ENCODE measurements at places on chromosomes 12 and 14.

DNA sequence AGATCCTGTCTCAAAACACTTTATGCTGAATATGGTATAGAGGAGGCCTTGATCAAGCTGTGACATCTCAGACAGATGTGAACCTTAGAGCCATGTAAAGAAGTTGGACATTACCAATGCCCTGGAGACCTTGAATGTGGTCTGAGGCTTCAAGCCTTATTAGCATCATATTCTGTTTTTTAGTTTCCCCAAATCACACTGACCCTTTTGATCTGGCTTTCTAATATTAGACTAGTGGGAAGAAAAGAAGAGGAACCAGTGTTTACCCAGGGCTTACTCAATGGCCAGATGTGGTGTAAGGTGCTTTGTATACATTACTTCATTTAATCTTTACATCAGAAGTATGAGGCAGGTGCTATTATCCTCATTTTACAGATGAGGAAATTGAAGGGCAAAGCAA is 10.6 kb upstream of the TBPL2 start:
- DNase-seq = no peak

DNA sequence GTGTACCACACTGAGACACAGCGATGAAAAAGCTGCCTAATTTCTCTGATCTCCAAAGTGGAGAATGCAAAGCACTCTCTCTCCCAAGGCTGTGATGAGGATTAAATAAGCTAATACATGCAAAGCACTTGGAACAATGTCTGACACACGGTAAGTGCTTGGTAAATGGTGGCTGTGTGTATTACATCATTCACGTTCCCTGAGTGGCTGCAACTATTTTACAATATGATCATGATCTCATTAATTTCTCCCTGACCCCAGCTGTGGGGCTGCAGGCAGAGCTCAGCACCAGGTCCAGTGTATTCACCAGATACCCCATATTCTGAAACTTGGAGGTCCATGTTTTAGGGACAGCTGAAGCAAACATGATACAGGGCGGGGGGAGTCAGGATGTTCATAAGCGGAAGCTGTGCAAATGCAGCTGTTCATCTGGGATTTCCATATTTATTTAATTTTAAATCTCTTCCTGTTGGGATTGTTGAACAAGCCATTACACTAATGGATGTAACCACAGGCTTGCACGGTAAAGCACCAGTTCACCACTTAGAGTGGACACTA is 106.4 kb downstream of the CCDC60 start:
- DNase-seq = no peak

DNA sequence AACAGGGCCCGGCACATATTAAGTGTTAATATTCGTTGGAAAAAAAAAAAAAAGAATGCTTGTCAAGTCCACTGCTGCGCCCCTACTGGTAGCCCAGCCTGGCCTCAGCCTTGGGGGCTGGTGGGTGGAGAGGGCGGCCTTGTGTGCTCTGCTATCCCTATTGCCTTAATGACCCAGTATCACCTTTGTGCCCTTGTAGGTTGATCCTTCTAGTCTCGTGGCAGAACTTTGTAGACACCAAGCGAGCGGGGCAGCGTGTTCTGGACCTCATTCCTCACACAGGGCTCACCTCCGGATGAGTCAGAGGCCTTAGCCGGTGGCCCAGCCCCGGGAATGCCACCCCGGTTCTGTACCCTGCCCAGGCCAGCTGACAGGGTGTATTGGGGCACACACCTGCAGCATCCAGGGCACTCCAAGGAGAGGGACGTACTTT is 1.8 kb upstream of the RCOR1 start:
- DNase-seq = peak; percentile 4

DNA sequence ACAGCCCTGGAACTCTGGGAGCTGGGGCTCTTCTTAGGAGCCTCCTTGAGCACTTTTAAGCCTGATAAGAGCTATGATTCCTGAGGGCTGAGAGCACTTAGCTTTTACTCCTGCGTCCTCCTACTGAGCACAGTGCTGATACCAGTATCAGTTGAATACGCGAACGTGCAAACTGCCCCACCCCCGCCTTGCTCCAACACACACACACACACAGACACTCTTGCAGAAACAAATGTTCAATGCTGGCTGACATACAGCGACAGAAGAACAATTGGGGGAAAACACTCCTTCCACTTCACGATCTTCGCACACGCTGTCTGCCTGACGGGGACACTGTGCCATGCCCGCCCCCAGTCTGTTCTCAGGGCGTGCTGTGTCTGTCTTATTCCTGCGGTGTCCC is 57.2 kb upstream of the DLK1 start:
- no peak for DNase-seq

DNA sequence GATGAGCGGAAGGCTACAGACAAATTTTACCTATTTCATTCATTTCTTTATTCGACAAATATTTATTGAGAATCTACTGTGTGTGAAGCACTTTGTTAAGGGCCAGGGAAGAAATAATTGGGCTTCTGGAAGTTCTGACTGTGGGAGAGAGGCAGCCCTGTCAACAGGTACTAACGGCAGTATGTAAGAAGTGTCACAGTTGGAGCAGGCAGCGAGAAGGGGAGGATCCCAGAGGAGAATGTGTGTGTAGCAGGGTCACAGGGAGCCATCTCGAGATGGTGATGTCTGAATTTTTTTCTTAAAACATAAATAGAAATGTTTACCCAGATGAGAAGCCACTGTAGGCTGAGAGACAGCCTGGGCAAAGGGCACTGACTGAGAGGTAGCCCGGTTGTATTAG is 163.3 kb upstream of the SLC38A2 start:
- DNase-seq = no peak

GRCh38 chr14:96125536-96125935 is 79.1 kb upstream of the BDKRB2 start:
- DNase-seq = no peak

GRCh38 chr14:49774106-49774505 is 6.2 kb downstream of the KLHDC2 start:
- no peak for DNase-seq

- peak; percentile 94 for DNase-seq
Measured at GRCh38 chr12:47779301-47779942, 6.4 kb downstream of the SLC48A1 start.

DNA sequence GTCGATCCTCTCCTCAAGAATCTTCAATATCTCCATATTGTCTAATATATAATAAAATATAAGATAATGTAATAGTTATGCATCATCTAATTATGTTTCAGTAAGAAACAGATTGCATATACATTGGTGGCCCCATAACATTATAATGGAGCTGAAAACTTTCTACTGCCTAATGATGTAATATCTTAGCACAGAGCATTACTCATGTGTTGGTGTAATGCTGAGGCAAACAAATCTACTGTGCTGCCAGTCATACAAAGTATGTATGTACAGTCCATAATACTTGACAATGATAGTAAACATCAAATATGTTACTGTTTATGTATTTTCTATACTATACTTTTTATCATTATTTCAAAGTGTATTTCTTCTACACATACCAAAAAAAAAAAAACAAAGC is 128.7 kb downstream of the CPNE8 start:
- no peak for DNase-seq

- DNase-seq = no peak
Measured at GRCh38 chr12:57092876-57093414, 4.0 kb downstream of the NAB2 start.

DNA sequence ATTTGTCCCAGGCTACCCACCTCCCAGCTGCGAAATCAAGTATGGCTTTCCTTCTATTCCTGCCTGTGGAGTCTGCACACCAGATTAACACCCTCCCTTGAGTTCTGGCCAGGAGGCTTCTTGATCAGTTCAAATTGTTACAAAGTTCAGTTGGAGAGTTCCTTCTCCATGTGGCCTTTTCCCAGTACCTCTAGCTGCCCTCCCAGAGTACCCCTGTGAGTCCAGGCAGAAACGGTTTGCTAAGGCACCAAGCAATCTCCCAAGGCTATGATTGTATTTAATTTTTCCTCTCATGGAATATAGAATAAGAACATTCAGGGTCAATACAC is 49.7 kb upstream of the ERGIC2 start:
- no peak for DNase-seq

GRCh38 chr12:89023936-89024335 is 328.4 kb downstream of the DUSP6 start:
- no peak for DNase-seq

DNA sequence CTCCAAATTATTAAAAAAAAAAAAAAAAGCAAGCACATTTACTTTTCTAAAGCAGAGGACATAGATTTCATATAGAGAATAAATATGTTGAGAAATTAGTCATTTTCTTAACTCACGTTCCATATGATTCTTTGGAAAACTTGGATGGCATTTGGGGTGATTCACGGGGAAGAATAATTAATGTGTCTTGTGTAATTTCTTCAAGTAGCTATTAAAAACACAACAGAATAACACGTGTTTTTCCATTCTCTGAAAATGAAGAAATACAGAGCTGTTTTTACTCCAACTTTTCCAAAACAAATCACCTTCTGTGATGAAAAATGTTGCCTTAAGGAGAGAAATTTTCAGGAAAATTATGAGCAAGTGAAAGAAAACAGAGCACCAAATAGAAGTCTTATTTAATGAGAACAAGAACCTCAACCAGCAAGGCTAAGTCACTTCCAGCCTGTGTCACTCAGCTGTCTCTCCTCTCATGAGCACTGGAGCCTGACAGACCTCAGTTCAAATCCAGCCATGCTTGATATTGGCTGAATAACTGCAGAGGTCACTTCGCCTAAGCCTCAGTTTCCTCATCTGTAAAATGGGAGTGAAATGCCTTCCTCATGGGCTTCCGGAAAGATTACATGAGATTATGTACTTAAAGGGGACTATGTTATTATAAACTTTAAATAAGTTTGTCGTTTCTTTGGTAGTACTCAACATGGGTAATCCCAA is 42.8 kb upstream of the NUAK1 start:
- DNase-seq = no peak

DNA sequence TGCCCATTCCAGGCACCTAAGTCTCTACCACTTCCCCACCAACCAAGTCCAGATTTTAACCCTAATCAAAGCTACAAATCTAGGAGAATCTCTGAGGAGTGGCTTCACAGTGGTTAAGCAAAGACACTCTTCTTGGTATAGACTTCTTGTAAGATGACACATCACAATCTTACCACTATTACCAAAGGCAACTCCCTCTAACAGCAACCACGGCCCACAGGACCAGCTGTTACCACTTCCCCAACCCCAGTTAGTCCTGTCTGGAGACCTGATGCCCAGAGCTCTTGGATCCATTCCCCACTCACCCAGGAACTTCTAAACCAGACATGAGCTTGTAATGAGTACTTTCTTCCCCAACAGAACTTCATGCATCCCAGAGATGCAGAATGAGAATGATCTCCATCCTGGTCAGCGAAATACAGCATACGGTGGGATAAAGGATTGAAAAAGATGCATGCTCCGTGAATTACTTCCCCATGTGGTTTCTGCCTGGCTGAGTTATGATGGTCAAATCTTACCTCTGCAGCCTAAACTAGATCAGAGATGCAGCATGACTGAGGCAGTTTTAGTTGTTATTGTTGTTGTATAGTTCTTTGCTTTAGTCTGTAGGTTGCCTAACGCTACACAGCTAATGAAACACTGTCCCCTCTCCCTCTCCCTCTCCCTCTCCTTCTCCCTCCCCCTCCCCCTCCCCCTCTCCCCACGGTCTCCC is 87.7 kb upstream of the FOXN3 start:
- no peak for DNase-seq

DNA sequence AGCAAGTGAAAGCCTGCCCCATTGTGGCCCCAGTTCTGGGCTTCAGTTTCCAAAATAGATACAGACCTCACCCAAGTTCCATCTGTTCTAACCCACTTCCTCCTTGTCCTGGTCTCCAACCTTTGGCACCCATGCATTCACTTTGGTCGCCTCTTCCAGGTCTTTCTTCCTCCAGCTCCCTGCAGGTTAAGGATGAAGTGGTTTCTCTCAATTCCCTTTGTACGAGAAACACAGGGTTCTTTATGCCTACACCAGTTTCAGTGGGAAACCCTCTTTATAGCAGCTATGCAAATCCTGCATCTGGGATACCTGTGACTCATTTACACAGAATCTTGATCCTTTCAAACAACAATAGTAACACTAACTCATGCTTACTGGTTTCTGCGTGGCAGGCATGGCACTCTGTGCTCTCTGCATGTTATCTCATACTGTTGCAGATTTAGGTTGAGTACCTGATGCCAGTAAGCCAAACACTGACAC is 110.6 kb upstream of the AMIGO2 start:
- DNase-seq = no peak

GRCh38 chr12:92623386-92623785 is 79.4 kb upstream of the PLEKHG7 start:
- DNase-seq = no peak

- no peak for DNase-seq
Measured at GRCh38 chr12:54167500-54167896, 21.3 kb downstream of the SMUG1 start.

DNA sequence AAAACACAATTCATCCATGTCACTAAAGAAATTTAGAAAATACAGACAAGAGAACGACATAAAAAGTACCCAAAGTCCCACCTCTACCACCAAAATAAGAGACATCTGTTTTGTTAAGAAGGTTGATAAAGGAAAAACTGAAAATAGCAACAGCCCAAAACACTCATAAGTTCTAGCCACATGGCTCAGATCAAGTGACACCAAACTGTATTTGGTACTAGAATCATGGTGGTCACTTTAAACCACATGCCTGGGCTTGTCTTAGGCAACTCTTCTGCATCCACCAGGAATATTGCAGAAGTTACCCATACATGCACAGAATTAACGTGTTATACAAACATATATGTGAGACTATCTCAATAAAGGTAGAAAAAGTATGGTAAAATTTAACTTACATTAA is 78.2 kb upstream of the GTF2A1 start:
- no peak for DNase-seq

- no peak for DNase-seq
Measured at GRCh38 chr12:16150276-16150675, 127.2 kb downstream of the SLC15A5 start.

GRCh38 chr14:79246173-79246572 is 965.1 kb downstream of the DIO2 start:
- DNase-seq = no peak

DNA sequence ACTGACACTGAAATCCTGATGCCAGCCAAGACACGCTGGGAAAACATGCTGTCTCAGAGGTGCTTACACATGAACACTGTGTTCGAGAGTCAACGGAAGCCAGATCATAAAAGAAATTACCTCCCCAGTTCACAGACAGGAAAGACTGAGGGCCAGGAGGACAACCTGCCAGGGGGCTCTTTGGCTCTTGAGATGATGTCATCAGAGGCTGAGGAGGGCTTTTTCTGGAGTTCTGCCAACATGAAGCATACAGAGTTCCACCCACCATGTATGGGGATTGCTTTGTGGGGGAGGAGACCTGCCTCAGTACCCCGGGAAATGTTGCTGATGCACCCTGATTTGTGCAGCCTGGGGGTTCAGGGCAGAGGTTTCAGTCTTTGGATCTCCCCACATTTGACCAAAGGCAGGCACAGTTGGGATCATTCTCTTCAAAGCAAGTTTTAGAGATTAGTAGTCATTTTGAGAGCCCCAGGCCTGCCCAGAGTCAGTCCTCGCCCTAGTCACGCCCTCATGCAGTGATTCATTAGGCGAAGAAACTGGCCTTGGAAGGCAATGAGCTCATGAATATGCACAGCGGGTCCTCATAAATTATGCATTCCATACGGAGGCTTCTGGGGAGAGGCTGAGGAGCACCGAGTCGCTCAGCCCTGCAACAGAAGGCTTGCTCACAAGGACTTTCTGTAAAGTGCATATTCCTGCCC is 34.9 kb upstream of the EML1 start:
- no peak for DNase-seq

All from stimulated activated CD4-positive, alpha-beta T cell treated with anti-CD3 and anti-CD28 coated beads, Interleukin-4, amount 100 ng/mL, for 4 hours (primary cell).